ENCODE measurements at places on chromosomes 6 and 20.

GRCh38 chr6:108619431-108620197 is 58.9 kb downstream of the FOXO3 start:
- DNase-seq = no peak

- DNase-seq = no peak
Observed at GRCh38 chr6:163398815-163399214, 15.7 kb upstream of the QKI start.

DNA sequence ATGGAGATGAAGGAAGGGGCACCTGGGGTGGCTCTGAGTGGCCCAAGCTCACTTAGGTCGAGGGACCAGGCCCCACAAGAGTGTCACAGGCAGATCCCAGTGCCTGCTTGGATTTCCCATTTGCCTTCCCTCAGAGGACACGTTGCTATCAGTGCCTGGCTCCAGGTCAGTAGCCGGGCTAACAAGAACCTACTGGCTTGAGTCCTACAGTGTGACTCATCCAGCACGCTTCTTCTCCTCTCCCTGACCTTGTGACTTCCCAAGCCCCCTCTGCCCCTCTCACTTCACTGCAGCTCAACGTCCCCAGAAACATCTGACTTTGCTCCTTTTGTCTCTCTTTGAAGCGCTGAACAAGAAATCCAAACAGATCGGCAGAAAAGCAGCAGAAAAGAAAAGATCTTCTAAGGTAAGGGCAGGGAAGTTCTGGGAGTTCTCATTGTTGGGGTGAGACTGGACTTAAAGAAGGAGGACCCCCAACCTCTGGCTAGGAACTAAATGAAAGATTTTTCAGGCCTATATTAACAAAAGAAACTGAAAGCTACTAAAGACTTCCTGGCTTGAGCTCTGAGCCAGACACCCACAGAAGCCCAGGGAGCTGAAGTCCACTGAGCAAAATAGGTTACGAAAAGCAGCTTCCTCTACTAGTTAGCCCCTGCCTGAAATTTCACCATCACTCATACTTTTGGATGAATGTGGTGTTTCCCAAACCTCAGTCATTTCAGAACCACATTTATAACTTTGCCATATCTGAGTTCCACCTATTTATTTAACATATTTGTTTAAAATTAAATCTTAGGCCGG is 21.5 kb downstream of the ASIP start:
- DNase-seq = no peak

- no peak for DNase-seq
Observed at GRCh38 chr20:58361481-58362205, 27.4 kb upstream of the VAPB start.

GRCh38 chr6:149484733-149485700 is at the start of gene ZC3H12D:
Gene ZC3H12D (minus strand): TSS chr6:149485014. CDS start chr6:149474543, 10,471 bp downstream.
- peak; percentile 88 for DNase-seq

GRCh38 chr6:29924287-29924686 is 18.0 kb upstream of the HLA-A start:
- no peak for DNase-seq

GRCh38 chr6:159933077-159933476 is 35.8 kb upstream of the IGF2R start:
- DNase-seq = no peak

GRCh38 chr6:42175860-42176259 is 2.7 kb downstream of the GUCA1A start:
- DNase-seq = no peak

GRCh38 chr20:31608251-31608945 is 3.3 kb downstream of the ID1 start:
- DNase-seq = no peak

DNA sequence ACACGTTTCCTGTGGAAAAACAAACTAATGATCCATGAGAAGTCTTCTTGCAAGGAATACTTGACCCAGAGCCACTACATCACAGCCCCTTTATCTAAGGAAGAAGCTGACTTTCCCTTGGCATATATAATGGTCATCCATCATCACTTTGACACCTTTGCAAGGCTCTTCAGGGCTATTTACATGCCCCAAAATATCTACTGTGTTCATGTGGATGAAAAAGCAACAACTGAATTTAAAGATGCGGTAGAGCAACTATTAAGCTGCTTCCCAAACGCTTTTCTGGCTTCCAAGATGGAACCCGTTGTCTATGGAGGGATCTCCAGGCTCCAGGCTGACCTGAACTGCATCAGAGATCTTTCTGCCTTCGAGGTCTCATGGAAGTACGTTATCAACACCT is 35.4 kb downstream of the GCNT2 start:
- DNase-seq = no peak

DNA sequence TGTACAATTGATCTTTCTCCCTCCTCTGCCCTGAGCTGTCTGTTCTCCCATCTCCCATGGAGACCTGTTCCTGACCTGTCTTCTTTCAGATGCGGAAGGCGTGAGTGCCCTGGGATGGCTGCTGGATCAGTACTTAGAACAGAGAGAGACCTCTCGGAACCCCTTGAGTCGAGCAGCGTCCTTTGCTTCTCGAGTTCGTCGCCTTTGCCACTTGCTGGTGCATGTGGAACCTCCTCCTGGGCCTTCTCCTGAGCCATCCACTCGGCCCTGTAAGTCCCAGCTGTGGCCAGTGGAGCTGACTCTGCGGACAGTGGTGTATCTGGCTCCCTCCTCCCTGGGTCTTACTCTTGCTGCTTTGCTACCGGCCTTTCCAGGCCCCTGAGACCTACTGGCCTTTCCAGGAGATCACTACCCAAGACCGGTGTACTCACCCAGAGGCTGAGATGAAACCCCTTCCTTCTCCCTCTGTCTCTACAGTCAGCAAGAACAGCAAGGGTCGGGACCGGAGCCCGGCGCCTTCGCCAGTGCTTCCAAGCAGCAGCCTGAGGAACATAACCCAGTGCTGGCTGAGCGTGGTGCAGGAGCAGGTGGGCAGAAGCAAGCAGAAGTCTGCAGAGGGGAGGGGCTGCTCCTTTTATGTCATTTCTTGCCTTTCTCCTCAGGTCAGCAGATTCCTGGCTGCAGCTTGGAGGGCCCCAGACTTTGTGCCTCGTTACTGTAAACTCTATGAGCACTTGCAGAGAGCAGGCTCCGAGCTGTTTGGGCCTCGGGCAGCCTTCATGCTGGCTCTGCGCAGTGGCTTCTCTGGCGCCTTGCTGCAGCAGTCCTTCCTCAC is 22.5 kb downstream of the CUL9 start:
- DNase-seq = no peak

GRCh38 chr6:74752303-74752702 is 453.6 kb downstream of the COL12A1 start:
- DNase-seq = no peak

DNA sequence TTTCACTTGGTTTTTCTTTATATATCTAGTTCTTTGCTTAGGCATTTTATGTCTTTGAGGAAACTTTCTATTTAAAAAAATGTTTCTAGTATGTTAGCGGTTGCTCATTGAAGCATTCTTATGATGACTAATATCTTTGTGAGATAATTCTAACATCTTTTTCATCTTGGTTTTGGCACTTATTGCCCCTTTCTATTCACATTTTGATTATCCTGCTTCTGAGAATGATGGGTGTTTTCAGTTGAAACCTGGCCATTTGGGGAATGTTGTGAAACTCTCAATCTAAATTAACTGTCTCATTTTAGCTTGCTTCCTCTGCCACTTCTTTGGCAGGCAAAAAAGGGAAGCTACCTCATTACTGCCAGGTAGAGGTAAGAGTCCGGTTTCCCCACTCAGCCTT is 683.1 kb downstream of the DOK5 start:
- DNase-seq = no peak

- no peak for DNase-seq
Observed at GRCh38 chr6:10626154-10626741, 68.2 kb downstream of the C6orf52 start.

DNA sequence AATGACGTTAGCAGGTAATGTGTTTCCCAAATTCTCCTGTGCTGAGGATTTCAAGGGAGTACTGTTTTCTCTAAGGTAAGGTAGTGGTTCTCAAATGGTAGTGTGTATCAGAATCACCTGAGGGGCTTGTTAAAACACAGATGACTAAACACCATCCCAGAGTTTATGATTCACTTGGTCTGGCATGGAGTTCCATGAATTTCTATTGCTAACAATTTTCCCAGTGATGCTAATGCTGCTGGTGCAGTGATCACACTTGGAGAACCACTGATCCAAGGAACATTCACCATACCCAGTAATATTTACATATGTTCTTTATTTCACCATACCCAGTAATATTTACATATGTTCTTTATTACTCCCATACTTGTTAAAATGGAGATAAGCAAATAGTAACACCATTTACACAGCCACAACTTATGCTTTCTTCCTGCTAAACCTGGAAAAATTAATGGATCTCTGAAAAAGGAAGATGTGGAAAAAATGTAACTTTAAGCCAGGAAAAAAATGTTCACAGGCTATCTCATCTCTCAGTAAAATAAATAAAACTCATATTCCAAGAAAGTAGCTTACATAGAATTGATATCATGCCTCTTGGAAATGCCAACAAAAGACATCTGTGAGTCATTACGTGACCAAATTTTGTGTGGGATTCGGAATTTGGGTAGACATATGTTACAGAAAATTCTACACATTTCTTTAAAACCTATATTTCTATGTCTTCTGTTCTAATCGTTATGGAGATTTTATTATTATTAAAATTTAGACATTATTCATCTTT is 129.5 kb downstream of the MMUT start:
- DNase-seq = no peak

DNA sequence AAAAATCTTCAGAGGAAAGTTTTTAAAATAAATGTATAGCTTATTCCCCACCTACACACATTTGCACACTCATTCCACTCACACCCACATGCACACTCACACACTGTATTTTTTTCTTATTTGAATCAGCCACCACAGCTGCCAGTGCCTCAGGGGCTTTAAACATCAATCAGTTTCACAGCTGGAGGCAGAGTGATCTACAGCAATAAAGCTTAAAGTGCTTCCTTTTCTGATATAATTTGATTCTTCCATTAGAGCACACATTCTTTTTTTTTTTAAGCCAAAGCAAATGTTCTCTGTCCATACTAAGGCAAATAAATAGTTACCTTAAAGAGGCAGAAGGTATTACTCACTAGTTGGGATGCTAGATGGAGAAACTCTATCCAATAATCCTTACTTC is 498.8 kb upstream of the POU3F2 start:
- DNase-seq = no peak

- no peak for DNase-seq
Observed at GRCh38 chr20:24376311-24377099, 92.9 kb upstream of the SYNDIG1 start.

DNA sequence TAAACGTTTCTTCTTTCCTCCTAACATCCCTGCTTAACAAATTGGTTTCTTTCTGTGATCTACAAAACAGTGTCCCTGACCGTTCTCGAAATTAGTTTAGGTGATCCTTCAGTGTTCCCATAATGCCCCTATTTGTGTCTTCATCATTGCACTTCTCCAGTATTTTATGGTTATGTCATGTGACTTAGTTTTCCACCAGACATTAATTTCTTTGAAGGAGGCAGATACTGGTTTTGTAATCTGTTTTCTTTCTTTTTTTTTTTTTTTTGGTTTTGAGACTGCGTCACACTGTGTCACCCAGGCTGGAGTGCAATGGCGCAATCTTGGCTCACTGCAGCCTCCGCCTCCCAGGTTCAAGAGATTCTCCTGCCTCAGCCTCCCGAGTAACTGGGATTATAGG is 49.2 kb downstream of the FAM217A start:
- DNase-seq = no peak

GRCh38 chr6:87909849-87910248 is 137.8 kb upstream of the SPACA1 start:
- DNase-seq = no peak

- DNase-seq = no peak
Observed at GRCh38 chr6:117290173-117290846, 25.0 kb downstream of the VGLL2 start.

DNA sequence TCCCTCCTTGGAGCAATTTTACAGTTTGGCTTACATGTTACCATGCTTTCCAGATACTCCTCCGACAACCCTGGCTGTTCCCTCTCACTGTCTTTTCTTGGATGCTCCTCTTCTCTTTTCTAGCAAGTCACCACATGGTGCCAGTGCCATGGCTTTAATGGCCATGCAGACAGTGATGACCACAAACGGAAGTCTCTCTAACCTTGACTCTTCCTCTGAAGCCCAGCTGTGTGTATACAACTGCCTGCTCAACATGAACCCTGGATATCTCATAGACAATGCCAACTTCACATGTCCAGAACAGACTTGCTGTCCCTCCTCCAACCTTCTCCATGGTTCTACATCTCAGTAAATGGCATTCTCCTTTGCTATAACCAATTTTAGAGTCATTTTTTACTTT is 49.8 kb upstream of the NEDD9 start:
- DNase-seq = no peak

DNA sequence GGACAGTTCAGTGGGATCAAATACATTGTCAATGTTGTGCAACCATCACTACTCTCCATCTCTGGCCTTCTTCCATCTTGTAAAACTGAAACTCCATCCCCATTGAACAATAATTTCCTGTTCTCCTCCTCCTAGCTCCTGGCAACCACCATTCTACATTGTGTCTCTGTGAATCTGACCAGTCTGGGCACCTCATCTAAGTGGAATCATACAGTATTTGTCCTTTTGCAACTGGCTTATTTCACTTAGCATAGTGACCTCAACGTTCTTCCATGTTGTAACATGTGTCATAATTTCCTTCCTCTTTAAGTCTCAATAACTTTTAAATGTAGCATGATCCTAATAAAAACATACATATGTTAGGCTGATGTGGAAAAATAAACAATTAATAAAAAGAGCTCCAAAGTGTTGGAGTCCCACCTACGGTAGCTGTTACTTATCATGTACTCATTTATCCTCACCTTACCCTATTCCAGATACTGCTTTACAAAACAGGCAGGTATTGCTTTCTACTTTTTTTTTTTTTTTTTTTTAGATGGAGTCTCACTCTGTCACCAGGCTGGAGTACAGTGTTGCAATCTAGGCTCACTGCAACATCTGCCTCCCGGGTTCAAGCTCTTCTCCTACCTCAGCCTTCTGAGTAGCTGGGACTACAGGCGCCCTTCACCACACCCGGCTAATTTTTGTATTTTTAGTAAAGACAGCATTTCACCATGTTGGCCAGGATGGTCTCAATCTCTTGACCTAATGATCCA is 91.9 kb downstream of the TNFAIP3 start:
- no peak for DNase-seq

GRCh38 chr6:160895562-160895961 is 96.0 kb upstream of the MAP3K4 start:
- no peak for DNase-seq

- DNase-seq = no peak
Observed at GRCh38 chr6:65671922-65672321, 35.1 kb downstream of the EYS start.

- DNase-seq = no peak
Observed at GRCh38 chr6:37738216-37738615, 40.5 kb upstream of the MDGA1 start.

DNA sequence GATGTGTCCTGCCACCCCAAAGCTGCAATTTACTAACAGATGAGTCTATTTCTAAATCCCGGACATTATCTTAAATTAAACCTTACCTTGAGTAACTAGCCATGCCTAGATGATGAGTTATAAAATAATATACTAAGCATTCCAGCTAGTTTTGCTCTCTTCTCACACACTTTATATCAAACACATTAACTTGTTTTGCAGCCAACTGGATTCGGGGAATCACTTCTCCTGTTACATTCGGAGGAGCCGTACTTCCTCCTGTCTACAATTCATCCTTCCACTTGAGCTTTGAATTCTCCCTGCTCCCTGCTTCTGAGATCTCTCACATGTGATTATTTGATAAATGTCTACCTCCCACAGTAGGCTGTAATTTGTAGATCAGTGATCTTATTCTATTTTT is 420.1 kb downstream of the GJA1 start:
- no peak for DNase-seq

Data from CD4-positive, alpha-beta T cell treated with Interleukin-6 at 100 ng/mL for 8 hours (primary cell).